ENCODE measurements at places on chromosomes 2 and 18.

- DNase-seq = no peak
These were observed 58.4 kb downstream of the DYSF start for GRCh38 chr2:71511776-71512175.

GRCh38 chr2:55000341-55000740 is 49.9 kb downstream of the RTN4 start:
- no peak for DNase-seq

DNA sequence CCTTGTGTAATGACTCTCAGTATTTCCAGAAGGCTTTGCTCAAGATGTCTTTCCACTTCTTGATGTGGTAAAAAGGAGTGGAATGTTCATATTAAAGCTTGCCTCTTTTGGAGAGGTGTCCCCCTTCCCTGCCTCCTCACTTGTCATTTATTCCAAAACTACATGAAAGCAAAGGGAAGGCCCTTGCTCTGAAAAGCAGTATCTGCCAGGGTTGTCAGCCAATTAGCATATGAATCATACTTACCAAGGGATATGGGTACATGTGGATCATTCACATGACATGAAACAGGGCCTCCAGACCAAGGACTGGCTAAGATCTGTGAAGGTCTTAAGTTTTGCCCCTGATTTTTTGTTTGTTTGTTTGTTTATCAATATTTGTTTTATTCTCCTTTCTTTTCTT is 31.3 kb downstream of the ANXA4 start:
- DNase-seq = peak; percentile 24

GRCh38 chr2:10501451-10501961 is 53.4 kb upstream of the ODC1 start:
- DNase-seq = no peak

- DNase-seq = no peak
These were observed 101.7 kb upstream of the MSH2 start for GRCh38 chr2:47301277-47301618.

GRCh38 chr2:200081236-200081635 is 125.9 kb downstream of the MAIP1 start:
- DNase-seq = no peak

DNA sequence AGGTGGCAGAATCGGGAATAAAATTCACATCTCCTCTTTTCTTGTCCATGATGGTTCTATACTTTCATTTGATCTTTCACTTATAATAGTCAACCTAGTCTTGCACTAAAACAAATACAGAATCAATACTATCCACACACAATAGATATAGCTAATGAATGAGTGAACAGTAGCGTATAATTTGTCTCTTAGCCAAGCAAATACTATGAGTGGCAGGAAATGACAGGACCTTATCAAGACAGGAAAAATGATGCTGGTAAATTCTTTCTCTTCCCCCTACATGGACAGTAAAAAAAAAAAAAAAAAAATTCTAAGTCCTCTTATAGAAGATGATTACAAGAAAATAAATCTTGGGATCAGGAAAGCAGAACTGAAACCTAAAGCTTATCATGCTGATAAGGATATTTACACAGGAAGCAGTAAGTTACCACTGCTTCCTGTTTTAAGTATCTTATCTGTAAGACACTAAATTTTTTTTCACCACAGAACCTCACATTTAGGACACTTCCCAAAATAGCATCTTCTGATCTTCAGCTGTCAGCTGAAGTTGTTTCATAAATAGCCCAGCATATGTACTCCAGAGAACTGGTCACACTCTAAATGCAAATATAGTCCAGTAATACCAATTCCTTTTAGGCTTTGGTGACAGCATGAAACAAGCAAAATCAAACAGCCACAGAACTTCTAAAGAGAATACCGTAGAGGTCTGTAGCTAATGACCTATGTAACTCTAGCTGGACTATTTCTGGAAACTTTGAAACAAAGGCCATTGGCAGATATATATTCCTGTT is 27.0 kb downstream of the IRS1 start:
- peak; percentile 56 for DNase-seq

GRCh38 chr2:191895195-191895594 is 48.3 kb upstream of the CAVIN2 start:
- DNase-seq = peak; percentile 17

DNA sequence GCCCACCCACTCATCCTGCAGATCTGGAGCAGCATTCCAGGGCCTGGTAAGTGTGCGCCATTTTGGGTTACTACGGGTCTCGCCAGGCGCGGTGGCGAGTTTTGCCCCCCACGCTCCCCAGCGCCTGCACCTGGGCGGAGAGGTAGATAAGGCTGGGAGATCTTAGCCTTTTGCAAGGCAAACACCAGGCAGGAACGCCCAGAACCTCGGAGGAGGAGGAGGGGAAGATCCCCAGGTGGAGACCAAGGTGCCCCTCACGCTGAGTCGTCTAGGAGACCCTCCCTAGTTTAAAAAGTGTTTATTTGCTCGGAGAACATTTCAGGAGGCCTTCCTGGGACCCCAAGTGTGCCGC is 365 bp upstream of the RAMP1 start:
- no peak for DNase-seq

- no peak for DNase-seq
These were observed 94.3 kb downstream of the ZFP36L2 start for GRCh38 chr2:43131890-43132682.

GRCh38 chr2:49021271-49021670 is 133.0 kb downstream of the FSHR start:
- no peak for DNase-seq

DNA sequence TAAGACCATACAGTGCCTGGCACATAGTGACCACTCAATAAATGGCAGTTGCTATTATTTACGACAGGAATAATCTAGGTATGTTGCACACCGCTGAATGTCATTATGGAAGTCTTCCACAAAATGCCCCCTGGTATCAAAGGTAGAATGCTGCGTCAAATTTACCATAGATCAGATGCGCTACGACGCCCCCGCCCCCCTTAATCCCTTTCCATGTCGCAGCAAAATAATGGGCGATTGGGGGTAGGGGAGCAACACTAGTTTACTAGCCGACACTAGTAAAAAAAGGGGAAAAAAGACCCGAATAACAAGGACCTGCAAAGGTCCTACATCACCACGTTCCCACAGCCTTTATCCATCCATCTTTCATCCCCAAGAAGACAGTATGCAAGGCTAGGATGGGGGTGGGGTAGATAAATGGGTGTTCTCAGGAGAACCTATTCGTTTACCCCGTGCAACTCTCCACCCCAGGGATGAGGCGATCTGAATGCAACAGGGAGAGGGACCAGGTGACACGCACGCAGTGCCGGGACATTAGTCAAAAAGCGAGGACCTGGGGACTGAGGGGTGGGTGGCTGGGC is 455 bp downstream of the PREPL start:
- no peak for DNase-seq

GRCh38 chr2:128684523-128684922 is 365.9 kb upstream of the HS6ST1 start:
- no peak for DNase-seq

GRCh38 chr2:68605939-68606338 is 37.4 kb upstream of the PROKR1 start:
- no peak for DNase-seq

- no peak for DNase-seq
These were observed 27.8 kb downstream of the DNMT3A start for GRCh38 chr2:25313711-25314513.

DNA sequence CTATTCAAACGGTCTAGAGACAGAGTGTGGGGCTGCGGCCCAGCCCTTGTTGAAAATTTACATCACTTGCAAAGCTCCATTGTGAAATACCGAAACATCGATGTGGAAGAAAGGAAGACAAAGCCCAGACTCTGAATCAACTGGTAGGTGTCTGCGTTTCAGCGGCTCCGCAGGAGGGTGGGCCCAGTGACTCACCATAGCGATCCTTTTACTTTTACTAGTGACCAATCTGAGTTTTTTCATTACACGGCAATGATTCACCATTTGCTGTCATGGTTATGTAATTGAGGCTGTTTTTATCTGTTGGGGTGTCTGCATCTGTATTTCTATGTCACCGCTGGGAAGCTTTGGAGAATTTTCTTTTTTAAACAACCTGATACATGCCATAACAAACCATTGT is 66.6 kb upstream of the ODC1 start:
- peak; percentile 95 for DNase-seq

GRCh38 chr2:144583741-144584453 is 64.0 kb upstream of the ZEB2 start:
- peak; percentile 85 for DNase-seq

- DNase-seq = no peak
These were observed 461.6 kb upstream of the CNTNAP5 start for GRCh38 chr2:123563515-123563914.

DNA sequence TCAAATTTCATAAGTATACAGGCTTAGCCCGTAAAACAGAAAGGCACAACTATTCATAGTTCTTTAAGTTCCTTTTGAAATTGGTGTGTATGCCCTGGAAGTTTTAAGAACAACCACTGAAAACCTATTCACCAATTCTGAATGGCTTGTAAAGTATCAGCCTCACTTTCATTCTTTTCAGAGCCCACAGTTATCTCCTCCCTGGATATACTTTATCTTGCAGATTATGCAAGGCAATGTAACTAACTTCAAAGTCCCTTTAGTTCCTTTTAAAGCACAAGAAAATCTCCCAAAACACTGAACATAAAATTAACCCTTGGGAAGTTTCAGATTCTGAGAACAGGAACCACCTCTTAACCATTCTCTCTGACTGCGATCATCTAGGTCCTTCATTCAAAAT is 1.1 kb downstream of the STRN start:
- DNase-seq = no peak

DNA sequence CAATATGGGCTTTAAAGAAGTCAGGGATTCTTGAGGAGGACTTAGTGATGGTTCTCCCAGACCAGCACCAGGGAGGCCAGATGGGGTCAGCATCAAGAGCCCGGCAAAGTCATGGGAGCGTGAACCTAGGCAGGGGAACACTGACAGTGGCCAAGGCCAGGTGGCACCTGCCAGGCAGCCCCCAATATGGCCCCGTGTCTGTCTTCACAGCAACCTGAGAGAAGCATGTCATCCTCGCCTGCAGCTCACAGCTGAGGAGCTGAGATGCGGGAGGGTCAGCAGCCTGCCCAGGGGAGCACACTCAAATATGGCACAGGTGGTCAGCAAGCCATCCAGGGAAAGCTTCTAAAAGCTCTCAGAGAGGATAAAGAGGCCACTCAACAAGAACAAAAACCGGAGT is 105.7 kb upstream of the GPC1 start:
- DNase-seq = no peak

- DNase-seq = no peak
These were observed 71.6 kb downstream of the RRM2 start for GRCh38 chr2:10193851-10194820.

DNA sequence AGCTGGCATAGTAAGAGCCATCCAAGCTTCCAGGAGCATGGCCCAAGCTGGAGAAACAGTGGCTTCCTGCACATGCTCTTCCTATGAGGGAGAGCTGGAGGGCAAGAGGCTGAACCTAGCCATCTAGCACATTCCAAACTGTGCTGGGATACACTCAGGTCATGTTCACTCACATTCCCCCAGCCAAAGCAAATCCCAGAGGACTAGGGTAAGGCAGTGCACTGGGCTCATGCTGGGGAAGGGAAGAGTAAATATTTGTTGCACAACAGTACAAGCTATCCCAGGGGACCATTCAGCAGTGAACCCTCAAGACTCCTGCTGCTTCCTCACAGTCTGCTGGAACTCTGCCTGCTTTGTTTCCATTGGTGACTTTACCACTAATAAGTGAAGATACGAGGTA is 20.7 kb upstream of the GYPC start:
- no peak for DNase-seq

DNA sequence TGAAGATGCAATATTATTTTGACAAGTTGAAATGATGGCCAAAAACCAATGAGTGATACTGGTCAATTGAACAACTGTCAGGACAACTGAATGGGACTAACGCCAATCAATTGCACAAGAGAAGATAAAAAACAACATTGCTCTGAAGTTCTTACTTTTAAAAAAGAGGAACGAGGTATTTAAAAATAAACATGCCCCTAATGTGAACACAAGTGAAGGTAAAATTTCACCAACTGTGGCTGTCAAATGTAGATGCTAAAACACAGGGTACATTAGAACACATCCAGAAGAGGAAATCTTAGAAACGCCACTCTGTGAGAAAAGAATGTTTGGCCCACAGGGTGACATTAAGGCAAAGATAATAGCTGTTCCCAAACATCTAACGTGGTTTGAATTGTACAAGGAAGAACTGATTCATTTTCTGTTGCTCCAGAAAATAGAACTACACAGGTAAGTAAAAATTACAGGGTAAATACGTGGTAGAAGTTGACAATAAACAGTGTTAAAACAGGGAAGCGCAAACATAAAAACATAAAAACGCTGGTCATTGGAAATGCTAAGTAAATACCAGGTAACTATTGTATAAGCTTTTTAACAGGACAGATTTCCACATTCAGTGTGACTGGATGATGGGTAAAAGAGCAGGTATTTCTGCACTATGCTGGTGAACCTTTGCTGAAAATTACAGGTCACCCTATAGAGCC is 20.3 kb downstream of the LONRF2 start:
- no peak for DNase-seq

DNA sequence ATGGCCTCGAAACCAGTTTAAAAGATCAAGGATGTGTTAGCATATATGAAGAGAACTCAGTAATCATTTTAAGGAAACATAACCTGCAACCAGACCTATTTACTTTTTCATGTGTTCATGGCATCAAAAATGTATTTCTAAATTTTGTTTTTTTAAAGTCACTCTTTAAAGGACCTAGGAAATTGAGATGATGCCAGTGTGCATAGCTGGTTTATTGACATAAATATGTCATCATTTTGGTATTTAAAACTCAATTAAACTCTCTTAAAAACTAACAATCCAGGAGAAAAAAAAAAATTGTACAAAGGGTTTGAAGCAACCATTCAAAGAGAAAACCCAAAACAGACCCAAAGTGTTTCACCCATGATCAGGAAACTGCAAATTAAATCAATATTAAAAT is 198.9 kb upstream of the RND3 start:
- DNase-seq = no peak

DNA sequence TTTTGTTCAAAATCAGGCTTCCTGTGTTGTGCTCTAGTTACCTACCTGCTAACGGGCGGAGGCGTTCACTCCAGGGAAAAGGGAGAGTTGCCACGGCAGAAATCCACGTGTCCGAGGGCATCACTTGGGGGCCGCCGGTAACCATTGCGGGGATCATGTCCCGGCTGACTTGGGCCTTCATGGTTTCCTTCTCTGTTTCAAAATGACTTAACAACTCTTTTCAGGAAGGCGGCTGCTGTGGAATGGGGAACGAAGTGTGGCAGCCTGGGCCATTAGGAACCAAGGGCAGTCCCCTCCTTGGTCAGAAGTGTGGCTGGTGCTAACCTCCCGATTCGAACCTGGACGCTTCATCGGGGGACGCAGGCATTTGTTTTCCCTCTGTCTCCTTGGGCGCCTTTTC is 56.8 kb downstream of the INPP5D start:
- DNase-seq = no peak

DNA sequence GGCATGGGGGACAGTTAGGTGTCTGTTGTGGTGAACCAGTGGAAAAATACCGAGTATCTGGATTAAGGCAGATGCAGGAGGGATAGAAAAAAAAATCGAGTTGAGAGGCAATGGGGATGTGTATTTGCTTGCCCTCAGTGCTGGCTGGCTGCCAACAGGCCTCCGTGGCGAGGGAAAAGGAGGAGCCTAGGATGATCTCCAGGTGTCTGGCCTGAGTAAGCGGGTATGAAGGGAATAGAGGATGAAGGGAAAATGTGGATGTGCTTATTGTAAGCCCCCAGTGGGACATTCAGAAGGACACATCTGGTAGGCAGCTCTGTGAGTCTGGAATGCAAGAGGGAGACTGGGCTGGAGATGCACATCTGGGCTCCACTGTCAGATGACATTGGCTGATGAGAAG is 22.8 kb downstream of the KCNS3 start:
- no peak for DNase-seq
